Stimulated activated CD4-positive, alpha-beta T cell treated with anti-CD3 and anti-CD28 coated beads, Interleukin-1b, Interleukin-23, amount 100 ng/mL, for 4 hours (primary cell): ENCODE measurements at places on chromosomes 4 and X.

GRCh38 chr4:166067915-166068314, 194.9 kb downstream of the TLL1 start:
- DNase-seq = no peak

DNA sequence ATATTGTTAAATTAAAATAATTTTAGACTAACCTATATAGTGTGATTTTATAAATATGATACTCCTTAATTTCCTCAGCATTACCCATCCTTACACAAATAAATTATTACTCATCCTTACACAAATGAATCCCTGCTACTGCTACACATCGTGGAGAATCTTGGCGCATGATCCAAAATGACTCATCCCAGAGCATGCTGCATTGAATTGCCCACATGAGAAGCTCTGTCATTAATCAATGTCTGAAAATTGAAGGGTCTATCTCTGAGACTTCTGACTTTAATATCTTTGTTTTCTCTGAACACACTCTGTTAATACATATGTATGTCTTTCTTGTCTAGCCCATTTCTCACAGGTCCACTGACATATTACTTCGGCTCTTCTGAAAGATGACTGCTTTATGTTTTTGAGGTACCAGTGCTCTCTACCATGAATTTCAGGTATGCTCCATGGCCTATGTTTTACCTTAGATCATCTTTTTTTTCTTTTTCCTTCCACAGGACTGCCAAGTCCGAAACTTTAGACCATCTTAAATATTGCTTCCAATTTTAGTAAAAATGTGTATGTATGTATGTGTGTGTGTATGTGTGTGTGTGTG, 15.7 kb upstream of the DUSP21 start:
- no peak for DNase-seq

GRCh38 chr4:145720656-145721055, 40.7 kb downstream of the C4orf51 start:
- no peak for DNase-seq

GRCh38 chr4:41095973-41096372, 118.4 kb downstream of the APBB2 start:
- no peak for DNase-seq

DNA sequence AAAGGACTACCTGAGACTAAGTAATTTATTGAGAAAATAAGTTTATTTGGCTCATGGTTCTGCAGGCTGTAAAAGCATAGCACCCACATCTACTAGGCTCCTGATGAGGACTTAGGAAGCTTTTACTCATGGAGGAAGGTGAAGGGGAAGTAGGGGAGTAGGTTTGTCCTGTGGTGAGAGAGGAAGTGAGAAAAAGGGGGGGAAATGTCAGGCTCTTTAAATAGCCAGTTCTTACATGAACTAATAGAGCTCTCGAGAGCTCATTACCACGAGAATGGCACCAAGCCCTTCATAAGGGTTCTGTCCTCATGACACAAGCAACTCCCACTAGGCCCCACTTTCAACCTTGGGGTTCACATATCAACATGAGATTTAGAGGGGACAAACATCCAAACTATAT, 125.5 kb upstream of the NRK start:
- no peak for DNase-seq

- DNase-seq = no peak
Measured at GRCh38 chr4:88998891-88999290, 58.1 kb downstream of the FAM13A start.

- no peak for DNase-seq
Measured at GRCh38 chrX:132412208-132412607, 76.6 kb downstream of the MBNL3 start.

DNA sequence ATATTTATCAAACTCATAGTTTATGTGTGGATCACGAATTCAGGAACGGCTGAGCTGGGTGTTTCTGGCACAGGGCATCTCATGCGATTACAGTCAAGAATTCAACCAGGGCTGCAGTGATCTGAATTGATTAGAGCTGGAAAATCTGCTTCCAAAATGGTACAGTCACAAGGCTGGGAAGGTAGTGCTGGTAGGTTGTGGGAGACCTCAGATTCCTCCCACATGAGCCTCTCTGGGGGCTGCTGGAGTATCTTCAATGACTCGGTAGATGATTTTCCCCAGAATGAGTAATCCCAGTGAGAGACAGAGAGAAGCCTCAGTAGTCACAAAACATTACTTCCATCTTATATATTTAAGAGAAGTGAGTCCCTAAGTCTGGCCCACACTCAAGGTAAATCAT, 36.2 kb upstream of the PRDX4 start:
- no peak for DNase-seq

DNA sequence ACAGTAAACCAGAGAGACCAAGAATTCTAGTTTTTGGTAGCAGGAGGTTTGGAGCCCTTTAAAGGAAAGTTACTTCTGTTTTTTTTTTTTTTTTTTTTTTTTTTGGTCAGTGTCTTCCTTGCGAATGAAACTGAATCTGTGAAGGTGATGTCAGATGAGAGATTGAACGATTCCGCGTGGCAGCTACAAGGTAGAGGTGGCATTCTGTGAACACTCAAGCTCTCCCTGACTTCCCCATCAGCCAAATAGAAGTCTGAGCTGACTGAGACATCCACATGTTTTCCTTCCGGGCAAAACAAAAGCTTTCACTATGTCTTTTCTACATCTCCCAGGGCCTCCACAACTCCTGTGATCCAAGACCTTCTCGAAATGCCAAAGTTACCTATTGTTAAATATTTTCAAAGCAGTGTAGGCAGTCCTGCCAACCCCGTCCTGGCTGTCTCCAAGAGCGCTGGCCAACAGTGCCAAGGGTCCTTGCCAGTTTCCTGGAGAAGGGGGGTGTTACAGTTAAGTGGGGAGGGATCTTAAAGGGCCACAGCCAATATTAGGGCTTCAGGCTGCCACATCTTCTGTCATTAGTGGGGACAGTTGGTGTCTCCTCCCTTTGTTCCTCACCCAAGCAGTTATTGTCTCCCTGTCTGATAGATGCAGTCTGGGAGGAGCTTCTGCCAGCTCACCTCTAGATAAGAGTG, 102.9 kb upstream of the SLC34A2 start:
- no peak for DNase-seq

GRCh38 chrX:107676559-107677378, 48.5 kb downstream of the PRPS1 start:
- DNase-seq = peak; percentile 53

GRCh38 chr4:165634766-165635165, 238.3 kb upstream of the TLL1 start:
- no peak for DNase-seq

- no peak for DNase-seq
Measured at GRCh38 chr4:125317525-125317877, 2.7 kb downstream of the FAT4 start.

GRCh38 chrX:91389026-91389425, 45.6 kb upstream of the PABPC5 start:
- no peak for DNase-seq

DNA sequence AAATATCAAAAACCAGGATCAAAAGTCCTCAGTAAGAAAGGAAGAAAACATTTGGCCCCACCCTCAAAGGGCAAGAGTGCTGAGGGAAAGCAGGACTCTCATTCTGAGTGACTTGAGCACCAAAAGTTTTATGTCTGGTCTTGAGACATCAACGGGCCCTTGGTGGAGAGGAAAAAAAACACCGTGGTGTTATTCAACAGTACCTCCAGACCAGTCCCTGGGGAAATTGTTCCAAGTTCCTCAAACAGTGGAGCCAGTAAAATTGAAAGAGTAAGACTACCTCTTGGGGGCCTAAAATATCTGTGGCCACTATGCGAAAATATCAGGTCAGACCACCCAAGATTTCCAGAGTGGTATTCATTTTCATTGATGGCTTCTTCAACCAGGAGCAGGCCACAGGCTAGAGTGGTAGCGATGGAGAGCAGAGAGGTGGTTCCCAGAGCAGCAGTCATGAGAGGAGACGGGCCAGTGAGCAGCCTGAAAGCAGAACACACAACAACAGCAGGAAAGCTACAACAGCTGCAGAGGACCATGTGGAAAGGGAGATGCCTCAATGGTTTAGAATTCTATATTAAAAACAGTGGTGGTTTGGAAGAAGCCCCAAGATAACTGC, 63.7 kb upstream of the RPL34 start:
- no peak for DNase-seq

- DNase-seq = peak; percentile 11
Measured at GRCh38 chr4:25925486-25926201, 11.6 kb downstream of the SMIM20 start.

DNA sequence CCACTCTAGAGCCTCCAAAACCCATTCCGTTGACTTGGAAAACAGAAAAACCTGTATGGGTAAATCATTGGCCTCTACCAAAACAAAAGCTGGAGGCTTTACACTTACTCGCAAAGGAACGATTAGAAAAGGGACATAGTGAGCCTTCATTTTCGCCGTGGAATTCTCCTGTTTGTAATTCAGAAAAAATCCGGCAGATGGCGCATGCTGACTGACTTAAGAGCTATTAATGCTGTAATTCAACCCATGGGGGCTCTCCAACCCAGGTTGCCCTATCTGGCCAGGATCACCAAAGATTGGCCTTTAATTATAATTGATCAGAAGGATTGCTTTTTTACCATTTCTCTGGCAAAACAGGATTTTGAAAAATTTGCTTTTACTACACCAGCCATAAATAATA, 60.8 kb downstream of the ZNF732 start:
- peak; percentile 55 for DNase-seq

GRCh38 chr4:158159718-158160094, 13.1 kb downstream of the GASK1B start:
- DNase-seq = no peak

DNA sequence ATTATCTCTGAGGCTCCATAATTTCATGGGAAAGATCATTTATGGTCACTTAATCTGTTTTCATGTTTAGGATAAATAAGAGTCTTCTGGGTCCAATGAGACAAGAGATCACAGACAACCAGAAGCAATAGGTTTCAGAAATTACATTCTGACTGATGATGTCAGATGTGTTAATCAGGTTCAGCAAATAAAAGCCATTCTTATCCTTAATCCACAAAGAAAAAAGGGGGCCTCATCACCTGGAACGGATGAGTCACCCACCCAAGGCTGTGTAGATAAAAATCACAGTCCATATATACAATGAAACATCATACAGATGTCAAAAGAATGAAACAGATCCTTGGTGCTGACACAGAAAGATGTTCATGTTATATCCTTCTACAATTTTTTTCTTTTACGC, 36.6 kb downstream of the SYTL4 start:
- no peak for DNase-seq

DNA sequence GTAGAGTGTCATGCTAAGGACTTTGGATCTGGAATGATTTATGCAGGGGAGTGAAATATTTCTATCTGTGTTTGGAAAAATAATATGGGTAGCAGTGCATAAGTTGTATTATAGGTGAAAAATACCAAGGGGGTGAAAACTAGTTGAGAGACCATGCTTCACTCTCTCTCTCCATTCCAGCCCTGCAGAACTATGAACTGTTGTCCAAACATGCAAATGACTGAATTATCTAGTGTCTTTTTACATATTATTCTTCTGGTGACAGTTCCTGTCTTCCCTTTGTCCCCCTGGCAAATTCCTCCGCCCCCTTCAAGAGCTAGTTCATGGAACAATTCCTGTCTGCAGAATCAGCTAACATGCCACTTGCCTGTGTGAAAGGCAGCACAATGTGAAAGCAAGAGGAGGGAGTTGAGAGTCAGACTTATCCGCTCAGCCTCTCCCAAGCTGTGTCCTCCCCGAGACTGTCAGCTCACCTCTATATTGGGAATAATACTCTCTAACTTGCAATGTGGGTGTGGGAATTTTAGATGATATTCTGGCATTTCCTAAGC, 2.3 kb downstream of the PF4 start:
- no peak for DNase-seq

DNA sequence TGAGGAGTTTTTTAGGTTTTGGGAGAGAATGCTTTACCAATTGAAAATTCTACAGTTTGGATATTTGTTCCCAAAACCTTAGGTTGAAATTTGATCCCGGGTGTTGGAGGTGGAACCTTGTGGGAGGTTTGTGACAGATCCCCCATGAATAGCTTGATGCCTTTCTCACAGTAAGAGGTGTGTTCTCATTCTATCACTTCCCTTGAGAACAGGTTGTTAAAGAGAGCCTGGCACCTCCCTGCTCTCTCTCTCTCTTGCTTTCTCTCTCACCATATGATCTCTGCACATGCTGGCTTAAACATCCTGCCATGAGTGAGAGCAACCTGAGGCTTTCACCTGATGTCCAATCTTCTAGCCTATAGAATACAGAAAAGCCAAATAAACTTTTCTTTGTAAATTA, 1475.5 kb upstream of the AGA start:
- DNase-seq = no peak

DNA sequence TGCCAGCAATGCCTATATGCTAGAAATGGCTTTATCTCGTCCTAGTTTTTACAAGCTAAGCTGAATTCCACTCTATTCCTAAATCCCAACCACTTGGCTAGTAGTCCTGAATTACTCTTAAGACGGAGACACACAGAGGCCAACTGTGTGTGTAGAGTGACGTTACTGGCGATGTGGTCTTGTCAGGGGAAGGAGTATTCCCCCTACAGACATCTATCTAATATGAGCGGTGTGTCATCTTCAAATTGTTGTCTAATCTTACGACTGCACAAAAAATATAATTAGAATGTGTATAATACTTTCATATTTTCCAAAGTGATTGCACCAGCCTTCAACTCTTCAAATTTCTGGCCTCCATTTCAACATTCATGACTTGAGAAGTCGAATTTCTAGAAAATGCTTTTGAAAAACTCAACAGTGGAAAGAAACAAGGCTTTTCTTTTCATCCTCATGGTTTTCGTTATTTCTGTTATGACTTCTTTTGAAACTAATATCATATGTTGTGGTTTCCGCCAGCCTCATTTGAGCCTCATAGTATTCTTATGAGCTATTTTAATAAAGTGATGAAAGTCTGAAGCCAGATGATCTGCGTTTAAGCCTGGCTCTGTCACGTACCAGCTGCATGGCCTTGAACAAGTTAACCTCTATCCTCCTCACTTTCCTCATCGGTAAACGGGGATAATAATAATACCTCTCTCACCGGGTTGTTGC, 132.3 kb downstream of the SOWAHB start:
- DNase-seq = no peak

DNA sequence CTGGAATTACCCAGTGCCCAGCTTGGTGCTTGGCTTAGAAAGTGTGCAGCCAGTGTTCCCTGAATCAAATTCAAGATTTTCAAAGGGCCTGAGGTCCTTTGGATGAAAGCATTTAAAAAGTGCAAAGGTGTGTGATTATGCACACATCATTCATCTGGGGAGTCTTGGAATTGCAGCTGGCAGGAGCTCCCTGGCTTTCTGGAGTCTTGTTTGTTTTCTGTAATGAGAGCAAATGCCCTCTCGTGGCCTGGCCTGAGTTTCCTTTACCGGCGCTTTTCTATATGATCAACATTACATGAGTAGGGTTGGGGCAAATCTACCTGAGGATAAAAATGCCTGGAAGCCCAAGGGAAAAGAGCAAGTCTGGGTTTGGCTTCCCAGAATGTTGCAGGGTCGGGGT, 24.6 kb upstream of the SORCS2 start:
- DNase-seq = no peak

GRCh38 chr4:47510506-47511143, 25.6 kb downstream of the ATP10D start:
- no peak for DNase-seq

- no peak for DNase-seq
Measured at GRCh38 chrX:39605183-39605582, 492.6 kb downstream of the BCOR start.

GRCh38 chr4:166293556-166293955, 420.5 kb downstream of the TLL1 start:
- no peak for DNase-seq

- DNase-seq = no peak
Measured at GRCh38 chrX:129759576-129760061, 20.1 kb upstream of the SASH3 start.

GRCh38 chrX:4253092-4253491, 539.6 kb upstream of the PRKX start:
- DNase-seq = no peak

GRCh38 chr4:42132099-42132498, 20.4 kb downstream of the BEND4 start:
- no peak for DNase-seq
